Uterus (tissue), 4 donors: ENCODE measurements at places on chromosomes 12 and 14. TPM values are rescaled to one million over a fixed set of nuclear protein-coding genes. Genes with fewer than 3 reads are reported as not detected.

Gene PLEKHH1
- total RNA-seq: 5.9 TPM

Gene FIGNL2
- not detected for total RNA-seq

Gene MYRFL
- not detected for total RNA-seq

Gene ADAM20
- 0.51 TPM for total RNA-seq

Gene ATP5MC2
- 79.1 TPM for total RNA-seq

Gene TPPP2
- total RNA-seq: not detected

Gene TEX52
- not detected for total RNA-seq

Gene CATSPERB
- 0.29 TPM for total RNA-seq

Gene AJUBA
- 51.7 TPM for total RNA-seq

Gene RFLNA
- total RNA-seq: 3.9 TPM

DNA sequence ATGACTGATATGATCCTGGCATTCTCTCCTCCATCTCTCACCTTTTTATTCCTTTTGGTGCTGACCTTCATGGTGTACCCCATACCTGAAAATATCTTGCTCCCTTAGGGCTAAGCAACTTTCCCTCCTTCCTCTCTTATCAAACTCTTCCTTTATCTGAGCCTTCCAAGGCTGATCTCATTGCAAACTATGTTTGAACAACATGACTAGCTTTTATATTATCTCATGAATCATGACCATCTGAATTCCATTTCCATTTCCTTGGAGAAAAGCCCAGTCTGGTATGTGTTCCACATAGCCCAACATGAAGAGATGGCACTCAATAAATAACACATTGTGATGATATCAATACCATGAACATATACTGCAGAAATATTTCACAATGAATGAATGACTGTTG lies 111.6 kb downstream of the TSPAN8 start:
- no peaks in the 10 kb centered on the region for H3K4me1 ChIP-seq
- H3K27me3 ChIP-seq: no peaks in the 10 kb centered on the region
- no peaks in the 10 kb centered on the region for H3K36me3 ChIP-seq
- DNase-seq: no peak

- no peak overlapping the region for H3K27ac ChIP-seq
- H3K27me3 ChIP-seq: no peaks in the 10 kb centered on the region
- H3K4me1 ChIP-seq: no peaks in the 10 kb centered on the region
Observed at GRCh38 chr12:57181561-57182155, 34.2 kb upstream of the LRP1-AS start.

DNA sequence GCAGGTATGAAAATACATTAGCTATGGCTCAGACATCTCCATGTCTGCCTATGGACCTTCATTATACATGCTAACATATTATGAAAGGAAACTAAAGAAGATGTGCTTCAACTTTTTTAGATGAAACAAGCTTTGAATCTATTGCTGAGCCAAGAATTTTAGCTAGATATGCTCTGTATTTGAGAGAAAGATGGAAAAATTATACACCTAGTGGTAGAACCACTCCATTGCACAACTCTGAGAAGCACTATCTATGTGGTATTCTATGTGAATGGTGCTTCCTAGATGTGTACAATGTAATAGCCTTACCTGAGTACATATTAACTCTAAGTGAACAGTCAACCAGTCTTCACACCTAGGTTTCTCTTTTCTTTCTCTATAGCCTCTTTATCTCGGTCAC lies 17.3 kb downstream of the EPYC start:
- H3K4me1 ChIP-seq: no peaks in the 10 kb centered on the region
- no peaks in the 10 kb centered on the region for H3K27me3 ChIP-seq
- no peak overlapping the region for H3K27ac ChIP-seq
- H3K4me3 ChIP-seq: no peak overlapping the region
- no peak for DNase-seq
- no peaks in the 10 kb centered on the region for H3K36me3 ChIP-seq

- no peaks in the 10 kb centered on the region for H3K27me3 ChIP-seq
- no peak for DNase-seq
- no peaks in the 10 kb centered on the region for H3K4me1 ChIP-seq
- no peak overlapping the region for H3K4me3 ChIP-seq
- H3K36me3 ChIP-seq: no peaks in the 10 kb centered on the region
Observed at GRCh38 chr12:75672200-75672599, 160.8 kb upstream of the KRR1 start.

- no peak overlapping the region for H3K27ac ChIP-seq
- no peaks in the 10 kb centered on the region for H3K36me3 ChIP-seq
- H3K4me3 ChIP-seq: no peak overlapping the region
Observed at GRCh38 chr12:118206107-118206412, 70.1 kb downstream of the PEBP1 start.

DNA sequence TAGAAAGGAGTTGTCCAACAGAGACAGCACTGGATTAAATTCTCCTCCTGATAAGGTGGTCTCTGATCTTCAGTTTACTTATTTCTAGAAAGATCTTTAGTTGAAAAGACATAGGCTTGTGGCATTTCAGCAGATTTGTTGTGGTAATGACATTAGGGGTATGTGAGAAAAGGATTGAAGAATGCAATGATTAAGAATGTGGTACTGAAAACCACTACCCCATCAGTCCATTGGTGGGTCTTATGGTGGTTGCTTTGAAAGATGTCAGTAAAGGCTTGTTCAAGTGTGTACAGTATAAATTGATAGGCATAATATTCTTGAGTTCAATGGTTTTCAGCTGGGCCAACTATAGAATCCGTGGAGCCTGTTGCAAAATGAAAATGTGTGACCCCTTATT lies 10.8 kb downstream of the PPFIBP1 start:
- peaks cover 17% of the 10 kb centered on the region for H3K4me1 ChIP-seq
- H3K27me3 ChIP-seq: no peaks in the 10 kb centered on the region
- DNase-seq: no peak
- no peaks in the 10 kb centered on the region for H3K36me3 ChIP-seq
- H3K27ac ChIP-seq: no peak overlapping the region
- H3K4me3 ChIP-seq: no peak overlapping the region

GRCh38 chr14:106518054-106518943 lies 991.9 kb downstream of the TMEM121 start:
- H3K27ac ChIP-seq: no peak overlapping the region
- H3K4me1 ChIP-seq: no peaks in the 10 kb centered on the region
- H3K4me3 ChIP-seq: no peak overlapping the region
- no peaks in the 10 kb centered on the region for H3K36me3 ChIP-seq
- no peak for DNase-seq
- H3K27me3 ChIP-seq: no peaks in the 10 kb centered on the region

DNA sequence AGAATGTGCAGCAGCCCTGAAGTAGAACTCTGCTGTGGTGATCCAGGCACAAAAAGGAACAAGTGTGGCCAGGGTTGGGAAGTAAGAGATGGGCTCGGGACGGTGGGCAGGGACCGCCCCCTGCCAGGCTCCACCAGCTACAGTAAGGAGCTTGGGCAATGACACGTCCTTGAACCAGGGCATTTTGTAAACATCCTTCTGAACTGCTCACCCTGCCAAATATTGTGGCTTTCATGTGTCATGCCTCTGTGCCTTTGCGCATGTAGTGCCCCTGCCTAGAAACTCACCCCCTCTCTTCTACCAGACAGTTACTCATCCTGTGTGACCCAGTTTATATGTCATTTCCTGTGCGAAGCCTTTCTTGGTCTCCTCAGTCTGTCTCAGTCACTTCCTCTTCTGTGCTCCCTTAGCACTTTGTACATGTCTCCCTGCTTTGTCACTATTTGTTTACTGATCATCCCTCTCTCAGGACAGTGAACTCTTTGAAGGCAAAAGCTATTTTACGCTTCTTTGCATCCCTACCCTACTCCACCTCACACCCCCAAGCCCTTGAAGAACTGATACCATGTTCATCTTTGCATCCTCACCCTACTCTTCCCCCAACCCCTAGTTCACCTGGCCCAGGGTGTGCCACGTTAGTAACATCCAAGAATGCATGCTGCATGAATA lies 108.9 kb upstream of the PLEKHG7 start:
- no peaks in the 10 kb centered on the region for H3K4me1 ChIP-seq
- H3K27ac ChIP-seq: no peak overlapping the region
- H3K36me3 ChIP-seq: no peaks in the 10 kb centered on the region
- no peak for DNase-seq
- no peaks in the 10 kb centered on the region for H3K27me3 ChIP-seq

- H3K27me3 ChIP-seq: no peaks in the 10 kb centered on the region
- no peak overlapping the region for H3K27ac ChIP-seq
- H3K4me1 ChIP-seq: no peaks in the 10 kb centered on the region
- no peak for DNase-seq
Observed at GRCh38 chr14:76808990-76809389, 3.7 kb downstream of the ANGEL1 start.

DNA sequence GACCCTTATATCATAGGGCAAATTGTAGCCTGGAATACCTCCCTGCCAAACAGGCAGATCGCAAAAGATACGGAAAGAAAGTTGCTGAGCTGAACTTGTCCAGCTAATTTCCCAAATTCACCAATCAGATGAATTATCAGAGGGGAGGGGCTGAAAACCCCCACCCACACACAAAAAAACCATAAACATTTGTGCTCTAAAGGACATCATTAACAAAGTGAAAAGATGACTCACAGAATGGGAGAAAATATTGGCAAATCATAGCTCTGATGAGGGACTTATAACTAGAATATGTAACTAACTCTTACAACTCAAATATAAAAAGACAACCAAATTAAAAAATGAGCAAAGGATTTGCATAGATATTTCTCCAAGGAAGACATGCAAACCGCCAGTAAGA lies 36.3 kb downstream of the PTHLH start:
- no peak for DNase-seq
- no peaks in the 10 kb centered on the region for H3K4me1 ChIP-seq
- H3K36me3 ChIP-seq: no peaks in the 10 kb centered on the region
- H3K27me3 ChIP-seq: no peaks in the 10 kb centered on the region
- H3K27ac ChIP-seq: no peak overlapping the region
- no peak overlapping the region for H3K4me3 ChIP-seq

DNA sequence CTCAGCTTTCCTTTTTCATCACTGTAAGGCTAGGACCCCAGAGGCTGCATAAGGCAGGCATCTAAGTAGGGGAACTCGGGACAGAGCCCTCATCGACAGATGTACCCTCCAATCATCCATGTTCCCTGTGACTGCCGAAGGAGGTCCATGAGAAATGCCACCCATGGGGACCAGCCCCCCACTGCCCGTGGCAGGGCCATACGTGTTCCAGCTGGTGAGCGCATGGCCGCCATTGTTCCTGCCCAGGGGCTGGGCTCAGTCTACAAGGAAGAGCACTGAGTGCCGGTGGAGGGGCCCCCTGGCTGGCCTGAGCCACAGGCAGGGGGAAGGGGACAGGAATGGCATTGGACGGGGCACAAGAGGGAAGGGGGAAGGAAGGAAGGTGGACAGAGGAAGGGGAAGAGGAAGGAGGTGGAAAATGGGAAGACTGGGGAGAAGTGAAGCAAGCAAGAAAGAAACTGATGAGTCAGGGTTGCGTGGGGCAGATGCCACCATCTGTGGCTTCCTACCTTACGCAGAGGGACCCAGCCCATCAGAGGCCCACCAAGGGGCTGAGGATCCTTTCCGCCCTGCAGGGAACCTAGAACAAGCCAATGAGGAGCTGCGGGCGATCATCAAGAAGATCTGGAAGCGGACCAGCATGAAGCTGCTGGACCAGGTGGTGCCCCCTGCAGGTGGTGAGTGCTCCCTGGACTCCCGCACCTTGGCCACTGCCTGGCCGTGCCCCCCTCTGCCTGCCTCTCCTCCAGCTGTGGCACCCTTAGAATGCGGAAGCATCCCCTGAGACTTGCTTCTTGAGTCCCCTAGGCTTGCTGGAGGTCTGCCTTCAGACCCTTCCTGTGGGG lies 120.6 kb upstream of the FKBP4 start:
- H3K4me1 ChIP-seq: no peaks in the 10 kb centered on the region
- no peaks in the 10 kb centered on the region for H3K36me3 ChIP-seq
- H3K27ac ChIP-seq: no peak overlapping the region
- no peak overlapping the region for H3K4me3 ChIP-seq
- peak; percentile 8 for DNase-seq
- H3K27me3 ChIP-seq: no peaks in the 10 kb centered on the region

GRCh38 chr12:43132291-43132690 lies 419.7 kb downstream of the ADAMTS20 start:
- no peak overlapping the region for H3K4me3 ChIP-seq
- H3K36me3 ChIP-seq: no peaks in the 10 kb centered on the region
- no peaks in the 10 kb centered on the region for H3K4me1 ChIP-seq
- DNase-seq: no peak

- no peaks in the 10 kb centered on the region for H3K27me3 ChIP-seq
- H3K27ac ChIP-seq: no peak overlapping the region
- H3K36me3 ChIP-seq: no peaks in the 10 kb centered on the region
- H3K4me3 ChIP-seq: no peak overlapping the region
- H3K4me1 ChIP-seq: no peaks in the 10 kb centered on the region
Observed at GRCh38 chr12:11412731-11413130, 17.4 kb upstream of the PRB2 start.

GRCh38 chr12:12022306-12022936 lies 48.3 kb upstream of the BCL2L14 start:
- no peak for DNase-seq
- H3K27me3 ChIP-seq: no peaks in the 10 kb centered on the region
- H3K4me3 ChIP-seq: no peak overlapping the region

DNA sequence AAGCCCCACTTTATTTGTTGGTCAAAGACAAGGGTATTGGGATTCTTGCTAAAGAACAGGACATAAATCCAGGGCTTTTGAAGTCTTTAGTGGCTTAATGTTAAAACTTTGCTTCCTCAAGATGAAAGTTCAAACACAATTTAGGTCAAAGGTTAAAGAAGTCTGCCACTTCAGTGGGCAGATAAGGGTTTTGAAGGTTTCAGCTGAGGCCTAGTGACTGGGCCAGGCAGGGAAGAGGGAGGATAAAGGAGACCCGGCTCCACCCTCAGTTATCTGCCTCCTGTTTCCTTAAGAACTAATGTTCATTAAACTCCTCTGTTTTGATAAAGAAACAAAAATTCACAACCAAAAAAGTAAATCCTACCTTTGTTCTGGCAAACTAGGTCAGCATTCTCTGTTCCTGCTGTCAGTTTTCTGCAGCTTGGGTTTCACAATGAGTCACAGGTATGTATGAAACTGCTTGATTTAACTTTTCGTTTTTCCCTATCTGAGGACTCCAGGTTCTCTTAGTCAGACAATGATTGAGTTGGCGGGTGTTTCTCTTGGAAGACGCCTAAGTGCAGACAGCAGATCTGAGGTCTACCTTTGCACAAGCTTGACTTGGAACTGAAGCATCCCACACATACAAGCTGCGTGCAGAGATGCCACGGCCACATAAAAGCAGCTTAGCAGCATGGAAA lies 208.3 kb downstream of the EXOC5 start:
- no peaks in the 10 kb centered on the region for H3K27me3 ChIP-seq
- no peak overlapping the region for H3K27ac ChIP-seq
- H3K4me1 ChIP-seq: no peaks in the 10 kb centered on the region
- H3K36me3 ChIP-seq: no peaks in the 10 kb centered on the region
- H3K4me3 ChIP-seq: no peak overlapping the region
